ENCODE measurements at places on chromosomes 4 and X.

DNA sequence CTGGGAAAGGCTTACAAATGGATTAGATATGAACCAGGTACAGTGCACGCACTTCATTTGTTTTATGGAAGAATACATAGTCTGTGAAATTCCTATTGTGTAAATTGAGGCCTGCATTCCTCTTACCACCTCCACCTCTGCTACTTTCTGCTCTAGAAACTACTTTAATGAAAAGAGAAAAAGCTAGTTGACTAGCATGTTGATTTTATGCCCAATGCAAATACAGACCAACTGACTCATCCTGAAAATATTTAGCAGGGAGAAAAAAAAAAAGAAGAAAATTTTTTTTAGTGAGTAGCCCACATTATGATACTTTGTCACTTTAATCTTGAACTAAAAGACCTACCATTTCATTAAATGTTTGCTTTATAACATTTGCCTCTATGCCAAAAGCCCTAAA is 41.2 kb downstream of the DCLK2 start:
- DNase-seq = no peak

- no peak for DNase-seq
These were observed 136.5 kb downstream of the PRKX start for GRCh38 chrX:3576886-3577501.

GRCh38 chr4:47340914-47341313 is 122.6 kb downstream of the COMMD8 start:
- no peak for DNase-seq

- DNase-seq = no peak
These were observed 95.3 kb downstream of the FANCB start for GRCh38 chrX:14777525-14777924.

- peak; percentile 28 for DNase-seq
These were observed 41.1 kb upstream of the WDR1 start for GRCh38 chr4:10157478-10158332.

DNA sequence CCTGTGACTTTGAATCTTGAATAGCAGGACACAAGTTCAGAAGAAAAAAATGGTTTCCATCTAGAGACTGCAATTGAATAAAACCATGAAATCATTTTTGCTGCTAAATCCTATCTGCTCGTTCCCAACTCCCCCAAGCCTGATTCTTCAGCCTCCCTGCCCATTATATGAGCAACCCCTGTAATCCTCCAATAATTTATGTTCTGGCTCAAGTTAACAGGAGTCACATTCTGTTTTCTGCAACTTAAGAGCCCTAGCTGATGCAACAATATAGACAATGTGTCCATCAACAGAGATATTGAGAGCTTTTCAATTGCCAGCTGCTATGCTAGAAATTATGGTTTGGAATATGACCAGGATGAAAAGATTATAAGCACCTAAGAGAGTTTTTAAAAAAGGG is 84.1 kb downstream of the LDB2 start:
- DNase-seq = no peak

DNA sequence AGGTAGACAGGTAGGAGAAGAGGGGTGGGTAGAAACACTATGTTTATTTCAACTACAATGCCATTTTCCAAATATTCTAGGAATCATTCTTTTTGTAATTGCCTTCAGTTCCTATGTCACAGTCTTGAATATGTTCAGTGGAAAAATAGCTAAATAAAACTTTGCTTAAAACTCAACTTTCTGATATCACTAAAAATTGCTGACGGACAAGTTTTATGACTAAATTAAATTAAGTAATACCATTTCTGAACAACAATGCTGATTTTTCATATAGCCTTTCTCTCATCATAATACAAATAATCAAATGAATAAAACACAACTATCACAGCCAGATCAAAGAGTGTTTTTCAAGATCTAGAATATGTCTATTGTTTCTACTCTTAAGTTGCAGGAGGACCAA is 53.1 kb downstream of the TEC start:
- DNase-seq = no peak
